Left ventricle myocardium superior (tissue), 1 donor: ENCODE measurements at places on chromosomes 1 and 21.

- DNase-seq = no peak
Measured at GRCh38 chr1:40064797-40065499, 24.4 kb downstream of the CAP1 start.

DNA sequence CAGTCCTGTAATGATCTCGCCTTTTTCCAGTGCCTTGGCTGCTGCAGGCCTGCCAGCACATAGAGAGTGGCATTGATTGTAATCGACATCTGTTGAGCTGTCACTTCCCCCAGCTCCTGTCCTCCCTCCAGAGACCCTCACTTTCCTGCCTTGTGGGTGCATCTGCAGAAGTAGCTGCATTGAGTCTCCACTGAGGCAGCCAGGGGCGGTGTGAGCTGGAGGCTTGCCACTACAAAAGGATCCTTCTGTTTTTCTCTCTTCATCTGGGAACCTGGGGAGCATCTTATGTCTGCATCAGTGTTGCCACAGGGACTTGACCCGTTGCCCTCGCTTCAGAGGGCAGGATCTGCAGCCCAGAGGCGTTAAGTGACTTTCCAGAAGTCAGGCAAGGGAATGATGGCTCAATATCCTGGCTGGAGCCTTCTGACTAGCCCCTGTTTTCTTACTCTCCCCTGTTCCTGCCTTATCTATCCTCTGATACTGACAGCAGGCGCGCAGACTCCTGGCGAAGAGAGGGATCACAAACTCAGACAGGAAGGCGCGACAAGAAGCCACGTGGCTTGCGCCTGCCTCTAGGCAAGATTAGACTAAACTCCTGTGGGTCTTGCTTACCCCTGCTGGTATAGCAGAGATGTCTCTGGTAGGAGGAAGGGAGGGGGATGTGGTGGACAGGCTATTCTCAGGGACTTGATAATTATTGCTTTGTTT lies 13.3 kb upstream of the FMOD start:
- peak; percentile 62 for DNase-seq

DNA sequence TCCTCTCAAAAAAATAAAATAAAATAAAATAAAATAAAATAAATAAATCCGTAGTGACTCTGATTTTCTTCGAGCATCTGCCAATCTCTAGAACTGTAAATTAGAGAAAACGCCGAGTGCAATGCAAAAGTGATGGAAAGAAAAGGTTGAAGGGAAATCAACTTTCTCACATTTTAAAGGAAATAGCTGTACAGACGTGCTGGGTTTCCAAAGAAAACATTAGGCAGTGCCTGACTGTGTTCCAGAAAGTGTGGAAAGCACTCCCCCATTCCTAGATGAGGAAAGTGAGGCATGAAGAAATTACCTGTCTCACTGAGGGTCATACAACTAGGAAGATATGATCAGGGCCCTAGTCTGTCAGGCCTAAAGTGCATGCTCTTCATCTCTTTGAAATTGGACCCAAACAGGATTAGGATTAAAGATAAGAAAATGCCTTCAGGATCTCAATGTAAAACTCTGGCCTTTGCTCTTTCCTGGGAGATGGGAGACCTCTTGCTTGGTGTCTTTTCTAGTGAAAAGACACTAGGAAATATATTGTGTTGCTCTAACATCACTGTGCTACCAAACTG lies 1.8 kb upstream of the PTPN14 start:
- DNase-seq = no peak

DNA sequence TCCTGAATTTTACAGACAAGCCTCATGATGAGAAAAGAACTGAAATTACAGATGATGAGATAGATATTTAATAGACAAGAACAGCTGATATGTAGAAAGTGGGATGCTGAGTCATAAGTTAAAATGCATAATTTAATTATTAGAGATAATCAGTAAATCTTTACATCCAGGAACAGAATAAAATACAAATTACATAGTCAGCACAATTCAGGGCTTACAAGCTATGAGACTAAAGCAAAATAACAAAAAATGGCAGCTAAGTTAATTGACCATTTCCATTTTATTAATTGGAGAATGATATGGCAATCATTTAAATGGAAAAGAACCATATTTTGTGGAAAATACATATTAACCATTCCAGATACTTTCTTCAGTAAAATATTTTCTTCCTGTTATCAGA lies 40.2 kb upstream of the MAN1A2 start:
- DNase-seq = no peak

DNA sequence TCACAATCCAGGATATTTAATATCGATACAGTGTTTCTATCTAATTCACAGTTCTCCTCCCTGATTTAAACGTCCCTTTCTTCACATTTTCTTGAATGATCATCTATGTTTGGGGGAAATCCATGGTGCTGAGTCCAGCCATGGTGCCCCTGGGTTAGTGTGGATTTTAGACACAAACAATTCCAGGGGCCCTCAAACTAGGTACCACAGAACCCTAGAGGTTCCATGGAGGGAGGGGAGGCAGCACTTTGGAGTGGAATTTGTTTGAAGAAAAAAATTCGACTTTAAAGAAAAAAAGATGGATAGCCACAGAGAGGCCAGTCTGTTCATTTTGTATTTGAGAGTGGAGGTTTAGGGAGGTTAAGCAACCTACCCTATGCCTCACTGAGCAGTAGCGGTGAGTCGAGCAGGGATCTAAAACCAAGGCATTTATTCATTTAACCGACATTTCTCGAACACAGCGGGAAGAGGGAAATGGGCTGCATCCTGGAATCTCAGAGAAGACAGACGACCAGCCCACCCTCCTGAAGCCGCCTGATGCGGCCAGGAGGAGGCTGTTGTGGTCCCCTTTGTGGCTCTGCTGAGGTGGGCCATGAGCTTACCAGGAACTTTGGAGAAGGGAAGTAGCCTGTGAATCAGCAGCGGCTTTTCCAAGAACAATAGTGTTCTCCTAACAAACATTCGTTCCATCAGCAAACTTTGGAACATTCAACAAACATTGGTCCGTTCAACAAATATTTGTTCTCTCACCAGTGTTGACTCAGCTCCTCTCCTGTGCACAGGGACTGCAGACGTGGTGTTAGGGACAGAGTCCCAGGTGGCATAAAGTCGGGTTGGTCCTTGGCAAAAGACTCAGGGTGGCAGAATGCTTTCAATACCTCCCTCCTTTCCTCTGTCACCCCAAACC lies 103.5 kb upstream of the ZBTB40 start:
- DNase-seq = no peak

DNA sequence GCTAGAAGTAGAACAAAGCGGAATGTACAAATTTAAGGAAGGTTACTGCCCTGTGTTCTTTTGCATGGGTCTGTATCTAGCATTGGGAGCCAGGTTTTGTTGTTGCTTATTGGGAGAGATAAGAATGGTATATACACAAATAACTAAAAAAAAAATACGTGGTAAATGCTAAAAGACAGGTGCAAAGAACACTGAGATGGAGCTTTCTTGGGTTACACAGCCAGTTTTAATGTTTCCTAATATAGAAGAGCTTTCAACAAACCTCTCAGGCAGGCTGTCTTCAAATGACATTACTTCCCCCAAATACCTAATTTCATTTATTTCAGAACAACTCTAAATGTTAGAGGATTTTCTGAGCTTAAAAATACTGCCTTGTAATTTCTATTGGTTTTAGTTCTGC lies 1.4 kb upstream of the MDM4 start:
- DNase-seq = no peak

DNA sequence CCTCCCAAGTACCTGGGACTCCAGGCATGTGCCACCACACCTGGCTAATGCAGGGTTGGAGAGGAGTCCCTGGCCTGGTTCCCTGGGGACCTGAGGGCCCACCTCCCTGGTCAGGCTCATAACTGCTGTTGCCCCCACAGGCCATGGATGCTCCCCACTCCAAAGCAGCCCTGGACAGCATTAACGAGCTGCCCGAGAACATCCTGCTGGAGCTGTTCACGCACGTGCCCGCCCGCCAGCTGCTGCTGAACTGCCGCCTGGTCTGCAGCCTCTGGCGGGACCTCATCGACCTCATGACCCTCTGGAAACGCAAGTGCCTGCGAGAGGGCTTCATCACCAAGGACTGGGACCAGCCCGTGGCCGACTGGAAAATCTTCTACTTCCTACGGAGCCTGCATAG lies 4.5 kb downstream of the FBXO6 start:
- DNase-seq = no peak
